Naive thymus-derived CD4-positive, alpha-beta T cell (primary cell): ENCODE measurements at places on chromosomes 6 and 20. TPM values are rescaled to one million over a fixed set of nuclear protein-coding genes. Genes with fewer than 3 reads are reported as not detected.

DNA sequence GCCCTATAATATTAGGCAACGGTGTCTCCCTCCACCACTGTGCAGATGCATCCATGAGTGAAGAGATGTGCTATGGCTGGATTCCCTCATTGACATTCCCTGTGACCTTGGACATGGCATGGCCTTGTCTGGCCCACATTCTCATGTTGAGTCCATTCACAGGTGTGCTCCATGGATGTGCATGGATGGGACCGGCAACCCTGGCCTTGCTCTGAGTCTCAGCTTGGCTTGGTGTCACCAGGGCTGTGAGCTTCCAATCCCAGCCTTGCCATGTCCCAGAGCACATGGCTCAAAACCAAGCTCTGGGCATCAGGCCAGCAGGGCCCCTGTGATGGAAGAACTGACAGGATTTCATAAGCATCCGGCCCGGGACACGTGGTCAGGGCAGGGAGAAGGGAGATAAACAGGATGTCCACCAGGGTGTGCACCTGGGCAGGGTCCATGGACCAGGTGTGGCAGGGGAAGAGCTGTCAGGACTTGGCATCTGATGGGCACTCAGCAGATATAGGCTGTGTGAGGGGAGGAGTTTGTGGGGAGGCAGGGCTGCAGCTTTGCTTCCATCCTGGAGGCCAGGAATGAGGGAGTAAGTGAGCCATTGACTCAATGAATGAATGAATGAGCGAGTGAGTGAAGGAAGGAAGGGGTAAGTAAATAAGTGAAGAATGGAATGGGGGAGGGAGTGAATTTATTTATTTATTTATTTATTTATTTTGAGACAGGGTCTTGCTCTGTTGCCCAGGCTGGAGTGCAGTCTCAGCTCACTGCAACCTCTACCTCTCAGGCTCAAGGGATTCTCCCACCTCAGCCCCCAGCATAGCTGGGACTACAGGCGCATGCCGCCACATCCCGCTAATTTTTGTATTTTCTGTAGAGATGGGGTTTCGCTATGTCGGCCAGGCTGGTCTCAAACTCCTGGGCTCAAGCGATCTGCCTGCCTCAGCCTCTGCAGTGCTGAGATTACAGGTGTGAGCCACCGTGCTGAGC, 15.7 kb downstream of the NRSN2 start:
- DNase-seq = no peak

DNA sequence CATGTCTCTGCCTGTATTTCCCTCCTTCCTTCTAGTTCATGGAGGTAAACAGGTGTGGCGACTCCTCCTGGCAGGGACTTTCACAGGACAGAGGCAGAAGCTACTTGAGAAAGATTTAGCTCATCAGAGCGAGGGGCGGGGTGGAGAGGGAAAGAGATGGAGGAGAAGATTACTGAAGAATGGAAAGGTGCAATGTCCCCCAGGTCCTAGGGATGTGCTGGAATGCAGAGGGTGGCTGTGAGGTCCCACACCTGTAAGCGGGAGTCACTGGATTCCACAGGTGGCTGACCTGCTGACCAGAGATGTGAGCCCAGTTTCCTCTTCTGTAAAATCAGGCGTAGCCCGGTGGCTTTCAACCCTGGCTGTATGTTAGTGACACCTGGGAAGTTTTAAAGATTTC, 199.2 kb upstream of the SULF2 start:
- no peak for DNase-seq

- no peak for DNase-seq
Measured at GRCh38 chr20:49308875-49309274, 31.0 kb upstream of the ZNFX1 start.

- DNase-seq = no peak
Measured at GRCh38 chr20:47252879-47253307, 103.6 kb downstream of the ZMYND8 start.

- no peak for DNase-seq
Measured at GRCh38 chr6:39342692-39343395, 20.3 kb upstream of the KCNK16 start.

- no peak for DNase-seq
Measured at GRCh38 chr6:35161266-35161665, 20.1 kb upstream of the TCP11 start.

- no peak for DNase-seq
Measured at GRCh38 chr6:27872642-27873020, 39.6 kb downstream of the OR2B2 start.

KHDC1 gene
- polyA plus RNA-seq = 1.0 TPM

RIPOR3 gene
- polyA plus RNA-seq = 1.7 TPM

SYTL3 gene
- polyA plus RNA-seq = 27.3 TPM

IRF4 gene
- polyA plus RNA-seq = 8.2 TPM
